ENCODE measurements at places on chromosomes 11 and 22. TPM values are rescaled to one million over a fixed set of nuclear protein-coding genes. Genes with fewer than 3 reads are reported as not detected.

TBX1 gene
- total RNA-seq = 0.05 TPM

USP35 gene
- 3.4 TPM for total RNA-seq

PLEKHB1 gene
- 4.7 TPM for total RNA-seq

CBLIF gene
- not detected for total RNA-seq

OR8H2 gene
- total RNA-seq = not detected

GLB1L2 gene
- total RNA-seq = 0.47 TPM

MS4A15 gene
- total RNA-seq = not detected

TRIM66 gene
- total RNA-seq = 4.6 TPM

CCDC15 gene
- 7.0 TPM for total RNA-seq

ISX gene
- total RNA-seq = not detected

DNA sequence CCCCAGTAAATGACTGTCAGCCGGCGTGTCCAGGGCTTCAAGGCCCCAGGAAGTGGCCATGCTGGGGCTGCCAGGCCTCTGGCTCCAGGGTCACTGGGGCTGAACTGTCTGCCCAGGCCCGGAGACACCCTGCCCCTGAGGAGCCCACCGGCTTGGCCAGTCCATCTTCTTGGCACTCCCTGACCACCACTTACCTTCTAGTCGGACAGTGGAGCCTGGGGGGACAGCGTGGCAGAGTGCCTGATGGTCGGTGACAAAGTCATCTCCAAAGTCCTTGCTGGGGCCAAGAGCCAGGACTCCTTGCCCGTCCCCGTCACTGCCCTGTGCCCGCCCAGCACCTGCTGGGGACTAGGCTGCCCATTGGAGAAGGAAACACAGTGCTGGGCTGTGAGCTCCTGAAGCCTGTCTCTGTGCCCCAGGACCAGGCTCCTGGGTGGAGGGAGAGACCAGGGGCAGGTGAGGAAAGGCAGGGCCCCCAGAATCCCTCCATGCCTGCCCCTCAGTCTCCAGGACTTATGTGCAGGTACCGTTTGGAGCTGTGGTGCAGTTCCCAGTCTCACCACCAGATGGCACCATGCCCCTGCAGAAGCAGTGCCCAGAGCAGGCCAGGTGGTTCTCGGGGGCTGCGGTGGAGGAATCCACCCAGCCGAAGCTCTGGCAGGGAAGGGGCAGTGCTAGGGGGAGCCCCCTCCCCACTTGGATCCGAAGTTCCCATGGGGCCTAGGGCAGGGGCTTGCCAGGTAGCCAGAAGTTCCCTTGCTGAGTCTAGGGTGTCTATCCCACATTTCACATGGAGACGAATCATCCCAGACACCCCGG, 6.0 kb upstream of the CCDC188 start:
- peaks cover 18% of the 10 kb centered on the region for H3K27me3 ChIP-seq
- no peaks in the 10 kb centered on the region for H3K4me1 ChIP-seq
- H3K4me3 ChIP-seq = no peak overlapping the region
- DNase-seq = peak; percentile 89
- no peak overlapping the region for H3K27ac ChIP-seq
- H3K36me3 ChIP-seq = no peaks in the 10 kb centered on the region

DNA sequence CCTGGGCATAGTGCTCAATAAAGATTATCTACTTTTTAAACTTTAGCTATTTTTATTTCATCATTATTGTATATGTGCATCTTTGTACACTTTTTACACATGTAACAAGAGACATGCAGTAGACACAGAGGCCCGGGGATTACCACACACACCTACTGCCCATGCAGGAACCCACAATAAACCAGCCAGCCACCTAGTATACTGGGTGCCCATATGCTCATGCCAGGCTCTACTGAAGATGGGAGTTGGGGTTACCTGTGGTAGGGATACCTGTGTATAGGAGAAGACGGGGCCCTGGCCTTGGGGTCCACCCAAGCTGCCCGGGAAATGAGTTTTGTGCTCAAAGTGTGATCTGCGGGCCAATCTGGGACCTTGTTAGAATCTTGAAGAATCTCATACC, 31.2 kb upstream of the P2RY2 start:
- no peak overlapping the region for H3K27ac ChIP-seq
- no peaks in the 10 kb centered on the region for H3K36me3 ChIP-seq
- DNase-seq = no peak
- peaks cover 23% of the 10 kb centered on the region for H3K4me1 ChIP-seq
- no peaks in the 10 kb centered on the region for H3K27me3 ChIP-seq
- H3K4me3 ChIP-seq = no peak overlapping the region

DNA sequence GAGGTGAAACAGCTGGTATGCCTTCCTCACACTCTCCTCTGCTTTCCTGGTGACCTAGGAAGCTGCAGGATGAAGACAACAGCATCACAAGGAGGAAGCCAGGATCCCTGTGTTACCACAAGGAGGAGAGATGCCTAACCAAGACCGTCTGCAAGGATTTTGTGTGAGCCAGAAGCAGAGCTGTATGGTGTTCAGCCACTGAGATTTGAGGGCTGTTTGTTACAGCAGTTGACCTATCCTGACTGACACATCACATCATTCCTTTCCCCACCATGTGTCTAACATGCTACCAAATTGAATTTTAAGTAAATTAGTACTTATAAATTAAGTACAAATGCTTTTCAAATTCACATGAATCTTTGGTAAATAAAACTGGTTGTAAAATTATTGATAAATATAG, 8.9 kb upstream of the CHKA start:
- no peaks in the 10 kb centered on the region for H3K36me3 ChIP-seq
- no peak for DNase-seq
- peaks cover 10% of the 10 kb centered on the region for H3K4me1 ChIP-seq

DNA sequence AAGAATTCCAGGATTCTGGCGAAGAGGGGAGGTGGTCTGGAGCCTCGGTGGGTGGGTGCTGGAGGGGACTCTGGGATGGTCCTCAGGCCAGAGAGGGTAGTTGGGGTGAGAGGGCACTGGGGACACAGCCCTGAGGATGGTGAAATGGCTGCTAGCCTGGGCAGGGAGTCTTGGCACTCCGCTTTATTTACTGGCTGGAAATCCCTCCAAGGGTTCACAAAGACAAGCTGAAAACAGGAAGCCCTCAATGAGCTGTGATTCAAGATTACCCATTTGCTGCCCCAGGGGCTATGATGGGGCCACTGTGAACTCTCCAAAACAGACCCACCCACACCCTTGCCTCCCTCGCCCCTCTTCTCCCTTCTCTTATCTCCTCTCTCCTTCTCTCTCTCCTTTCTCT, 71.9 kb downstream of the FBXO7 start:
- H3K36me3 ChIP-seq = no peaks in the 10 kb centered on the region
- no peaks in the 10 kb centered on the region for H3K4me1 ChIP-seq
- no peak overlapping the region for H3K4me3 ChIP-seq
- no peaks in the 10 kb centered on the region for H3K27me3 ChIP-seq
- H3K27ac ChIP-seq = no peak overlapping the region

GRCh38 chr11:12200279-12200990, 90.0 kb downstream of the MICAL2 start:
- no peaks in the 10 kb centered on the region for H3K27me3 ChIP-seq
- peaks cover 57% of the 10 kb centered on the region for H3K4me1 ChIP-seq
- DNase-seq = no peak
- H3K27ac ChIP-seq = no peak overlapping the region
- no peak overlapping the region for H3K4me3 ChIP-seq
- peaks cover 5% of the 10 kb centered on the region for H3K36me3 ChIP-seq

GRCh38 chr11:97516688-97517087, 1126.9 kb downstream of the JRKL start:
- H3K4me1 ChIP-seq = no peaks in the 10 kb centered on the region
- H3K36me3 ChIP-seq = no peaks in the 10 kb centered on the region
- H3K27me3 ChIP-seq = no peaks in the 10 kb centered on the region
- no peak overlapping the region for H3K4me3 ChIP-seq
- H3K27ac ChIP-seq = no peak overlapping the region
- no peak for DNase-seq

GRCh38 chr11:34623463-34623862, 2.6 kb downstream of the EHF start:
- no peak for DNase-seq
- H3K4me3 ChIP-seq = no peak overlapping the region
- no peaks in the 10 kb centered on the region for H3K36me3 ChIP-seq
- H3K27me3 ChIP-seq = no peaks in the 10 kb centered on the region
- H3K4me1 ChIP-seq = no peaks in the 10 kb centered on the region

DNA sequence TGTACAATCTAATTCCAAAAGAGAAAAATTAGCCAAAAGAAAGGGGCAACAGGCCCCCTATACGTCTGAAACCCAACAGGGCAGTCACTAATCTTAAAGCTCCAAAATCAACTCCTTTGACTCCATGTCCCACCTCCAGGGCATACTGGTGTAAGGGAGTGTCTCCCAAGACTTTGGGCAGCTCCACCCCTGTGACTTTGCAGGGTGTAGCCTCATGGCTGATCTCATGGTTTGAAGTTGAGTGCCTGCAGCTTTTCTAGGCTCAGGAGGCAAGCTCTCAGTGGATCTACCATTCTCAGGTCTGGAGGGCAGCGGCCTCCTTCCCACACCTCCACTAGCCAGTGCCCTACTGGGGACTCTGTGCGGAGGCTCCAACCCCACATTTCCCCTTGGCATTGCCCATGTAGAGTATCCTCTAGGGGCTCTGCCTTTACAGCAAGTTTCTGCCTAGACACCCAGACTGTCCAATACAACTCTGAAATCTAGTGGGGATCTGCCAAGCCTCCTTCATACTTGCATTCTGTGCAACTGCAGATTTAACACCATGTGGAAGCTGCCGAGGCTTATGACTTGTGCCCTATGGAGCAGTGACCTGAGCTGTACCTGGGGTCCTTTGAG, 94.5 kb downstream of the TRIM29 start:
- H3K36me3 ChIP-seq = no peaks in the 10 kb centered on the region
- DNase-seq = no peak
- H3K4me1 ChIP-seq = no peaks in the 10 kb centered on the region

DNA sequence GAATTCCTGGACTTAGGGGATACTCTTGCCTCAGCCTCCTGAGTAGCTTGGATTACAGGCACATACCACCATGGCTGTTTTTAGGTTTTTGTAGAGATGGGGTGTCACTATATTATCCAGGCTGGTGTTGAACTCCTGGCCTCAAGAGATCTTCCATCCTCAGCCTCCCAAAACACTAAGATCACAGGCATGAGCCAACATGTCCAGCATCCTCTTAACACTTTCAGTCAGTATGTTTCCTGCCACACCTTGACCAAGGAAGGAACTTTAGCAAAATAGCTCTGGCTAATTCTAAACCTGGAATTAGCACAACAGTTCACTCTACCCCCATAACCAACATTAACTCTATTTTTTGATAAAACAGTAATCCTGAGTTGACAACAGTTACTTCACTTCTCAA, 27.2 kb upstream of the DNAJB7 start:
- peaks cover 50% of the 10 kb centered on the region for H3K36me3 ChIP-seq
- DNase-seq = no peak
- H3K27me3 ChIP-seq = no peaks in the 10 kb centered on the region

- H3K27me3 ChIP-seq = no peaks in the 10 kb centered on the region
- DNase-seq = no peak
- no peak overlapping the region for H3K4me3 ChIP-seq
- H3K27ac ChIP-seq = peak overlapping the region; percentile 92
- no peaks in the 10 kb centered on the region for H3K36me3 ChIP-seq
Observed at GRCh38 chr22:39173787-39174497, 21.5 kb upstream of the CBX7 start.

DNA sequence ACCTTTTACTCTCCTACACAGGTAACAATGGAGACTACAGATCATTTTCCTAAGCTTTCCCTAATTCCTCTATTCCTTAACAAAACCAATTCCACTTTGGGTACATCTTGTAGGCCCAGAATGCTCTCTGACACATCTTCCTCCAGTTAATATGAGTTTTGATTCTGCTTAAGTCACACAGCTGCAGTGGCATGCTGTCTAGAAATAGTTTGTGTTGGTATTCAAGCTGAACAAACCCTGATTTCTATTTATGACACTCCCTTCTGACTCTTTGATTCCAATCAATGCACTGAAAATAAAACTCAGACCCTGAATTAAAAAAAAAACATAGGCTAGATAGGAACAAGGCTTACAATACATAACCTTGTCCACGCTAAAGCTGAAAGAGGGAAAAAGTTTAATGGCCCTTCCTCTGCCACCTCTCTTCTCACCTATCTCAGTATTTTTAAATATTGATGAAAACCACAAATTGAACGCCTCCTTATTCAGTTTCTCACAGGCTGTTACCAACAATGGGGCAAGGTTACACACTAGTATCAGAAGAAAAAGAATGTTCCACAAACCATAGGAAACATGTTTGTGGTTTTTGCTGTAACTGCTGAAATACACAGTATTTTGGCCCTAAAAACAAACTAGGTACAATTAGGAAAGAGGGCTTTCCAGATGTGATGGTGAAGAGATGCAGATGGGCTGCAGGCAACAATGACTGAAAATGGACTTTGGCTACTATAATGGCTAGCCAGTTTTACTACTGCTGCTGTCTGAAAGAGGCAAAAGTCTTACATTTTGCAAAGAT, 35.7 kb upstream of the GAB2 start:
- H3K4me3 ChIP-seq = no peak overlapping the region
- no peak for DNase-seq
- no peaks in the 10 kb centered on the region for H3K27me3 ChIP-seq
- no peak overlapping the region for H3K27ac ChIP-seq
- H3K36me3 ChIP-seq = no peaks in the 10 kb centered on the region

- no peaks in the 10 kb centered on the region for H3K27me3 ChIP-seq
- H3K4me3 ChIP-seq = no peak overlapping the region
- H3K27ac ChIP-seq = no peak overlapping the region
- H3K36me3 ChIP-seq = no peaks in the 10 kb centered on the region
- DNase-seq = no peak
Observed at GRCh38 chr11:18765554-18765953, 26.0 kb downstream of the PTPN5 start.

GRCh38 chr22:50009765-50010675, 2.5 kb downstream of the IL17REL start:
- no peak overlapping the region for H3K27ac ChIP-seq
- no peak for DNase-seq
- no peaks in the 10 kb centered on the region for H3K36me3 ChIP-seq
- H3K4me1 ChIP-seq = no peaks in the 10 kb centered on the region
- H3K27me3 ChIP-seq = peaks cover 62% of the 10 kb centered on the region

DNA sequence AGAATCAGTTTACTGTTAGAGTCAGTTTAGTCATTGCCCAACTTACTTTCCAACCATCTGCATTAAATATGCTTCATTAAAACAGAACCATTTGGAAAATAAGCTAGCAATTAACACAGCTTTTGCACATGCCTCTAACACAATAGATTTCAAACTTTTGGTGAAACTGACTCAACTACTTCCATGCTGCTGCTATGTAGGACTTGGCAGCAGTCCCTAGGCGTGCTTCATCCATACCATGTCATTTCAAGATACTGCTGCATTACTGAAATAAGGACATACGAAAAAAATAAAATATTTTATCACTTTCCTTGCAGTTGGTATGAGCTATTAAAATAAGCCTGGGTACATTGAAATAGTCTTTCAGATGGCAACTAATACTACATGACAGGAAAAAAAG, 65.5 kb upstream of the SOX6 start:
- no peaks in the 10 kb centered on the region for H3K27me3 ChIP-seq
- no peak for DNase-seq
- H3K4me1 ChIP-seq = no peaks in the 10 kb centered on the region
- no peak overlapping the region for H3K27ac ChIP-seq

- DNase-seq = no peak
- H3K27me3 ChIP-seq = peaks cover 100% of the 10 kb centered on the region
- H3K4me1 ChIP-seq = peaks cover 4% of the 10 kb centered on the region
- H3K36me3 ChIP-seq = no peaks in the 10 kb centered on the region
- no peak overlapping the region for H3K27ac ChIP-seq
- no peak overlapping the region for H3K4me3 ChIP-seq
Observed at GRCh38 chr11:124868331-124869274, 3.4 kb downstream of the ROBO3 start.

- DNase-seq = no peak
- no peaks in the 10 kb centered on the region for H3K36me3 ChIP-seq
- H3K27ac ChIP-seq = no peak overlapping the region
- no peak overlapping the region for H3K4me3 ChIP-seq
- H3K4me1 ChIP-seq = no peaks in the 10 kb centered on the region
Observed at GRCh38 chr11:27420217-27420616, 52.4 kb downstream of the LGR4 start.
